ENCODE measurements at places on chromosomes 11 and 22.

DNA sequence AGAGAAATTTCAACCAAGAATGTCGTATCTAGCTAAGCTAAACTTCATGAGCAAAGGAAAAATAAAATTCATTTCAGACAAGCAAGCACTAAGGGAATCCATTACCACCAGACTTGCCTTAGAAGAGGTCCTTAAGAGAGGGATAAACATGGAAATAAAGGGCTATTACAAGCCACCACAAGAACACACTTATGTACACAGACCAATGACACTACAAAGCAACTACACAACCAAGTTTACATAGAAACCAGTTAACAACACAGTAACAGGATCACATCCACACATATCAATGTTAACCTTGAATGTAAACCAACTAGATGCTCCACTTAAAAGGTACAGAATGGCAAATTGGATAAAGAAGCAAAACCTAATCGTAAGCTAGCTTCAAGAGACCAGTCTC lies 38.0 kb downstream of the TMEM123 start:
- no peak overlapping the region for H3K27ac ChIP-seq
- no peaks in the 10 kb centered on the region for H3K36me3 ChIP-seq
- no peaks in the 10 kb centered on the region for H3K27me3 ChIP-seq
- DNase-seq = no peak
- peaks cover 15% of the 10 kb centered on the region for H3K4me1 ChIP-seq
- no peak overlapping the region for H3K4me3 ChIP-seq

DNA sequence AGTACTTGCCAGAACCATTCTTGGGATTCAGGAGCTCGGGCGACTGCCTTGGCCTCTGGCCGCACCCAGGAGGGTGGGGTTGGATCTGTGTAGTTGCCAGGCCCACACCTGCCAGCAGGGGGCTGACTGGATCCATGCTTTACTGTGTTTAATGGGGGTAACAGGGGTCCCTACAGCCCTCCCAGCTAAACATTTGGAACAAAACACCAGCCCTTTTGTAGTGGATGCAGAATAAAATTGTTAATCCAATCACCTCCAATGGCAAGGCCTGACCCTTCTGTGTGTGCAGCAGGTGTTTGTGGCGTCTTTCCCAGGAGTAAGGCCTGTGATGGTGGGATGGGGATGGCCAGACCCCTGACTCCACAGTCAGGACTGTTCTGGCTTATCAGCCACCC lies 22.5 kb downstream of the SUN2 start:
- no peak for DNase-seq
- peak overlapping the region; percentile 75 for H3K27ac ChIP-seq
- H3K36me3 ChIP-seq = peaks cover 68% of the 10 kb centered on the region
- H3K4me3 ChIP-seq = no peak overlapping the region
- H3K4me1 ChIP-seq = peaks cover 54% of the 10 kb centered on the region

GRCh38 chr11:121538054-121538453 lies 85.3 kb upstream of the SORL1-AS1 start:
- no peaks in the 10 kb centered on the region for H3K4me1 ChIP-seq
- no peaks in the 10 kb centered on the region for H3K27me3 ChIP-seq
- H3K4me3 ChIP-seq = no peak overlapping the region
- no peak overlapping the region for H3K27ac ChIP-seq
- no peaks in the 10 kb centered on the region for H3K36me3 ChIP-seq

GRCh38 chr11:57476047-57476756 lies 15.9 kb downstream of the RTN4RL2 start:
- H3K36me3 ChIP-seq = no peaks in the 10 kb centered on the region
- H3K4me1 ChIP-seq = peaks cover 43% of the 10 kb centered on the region
- H3K27me3 ChIP-seq = no peaks in the 10 kb centered on the region
- DNase-seq = no peak

- no peaks in the 10 kb centered on the region for H3K27me3 ChIP-seq
- H3K4me1 ChIP-seq = no peaks in the 10 kb centered on the region
- H3K36me3 ChIP-seq = no peaks in the 10 kb centered on the region
- DNase-seq = no peak
- no peak overlapping the region for H3K27ac ChIP-seq
These were observed 8.6 kb downstream of the OR6M1 start for GRCh38 chr11:123797541-123797940.

GRCh38 chr11:77207618-77208313 lies 79.7 kb downstream of the MYO7A start:
- H3K4me1 ChIP-seq = no peaks in the 10 kb centered on the region
- H3K36me3 ChIP-seq = no peaks in the 10 kb centered on the region
- H3K27me3 ChIP-seq = no peaks in the 10 kb centered on the region
- DNase-seq = no peak
- no peak overlapping the region for H3K27ac ChIP-seq

DNA sequence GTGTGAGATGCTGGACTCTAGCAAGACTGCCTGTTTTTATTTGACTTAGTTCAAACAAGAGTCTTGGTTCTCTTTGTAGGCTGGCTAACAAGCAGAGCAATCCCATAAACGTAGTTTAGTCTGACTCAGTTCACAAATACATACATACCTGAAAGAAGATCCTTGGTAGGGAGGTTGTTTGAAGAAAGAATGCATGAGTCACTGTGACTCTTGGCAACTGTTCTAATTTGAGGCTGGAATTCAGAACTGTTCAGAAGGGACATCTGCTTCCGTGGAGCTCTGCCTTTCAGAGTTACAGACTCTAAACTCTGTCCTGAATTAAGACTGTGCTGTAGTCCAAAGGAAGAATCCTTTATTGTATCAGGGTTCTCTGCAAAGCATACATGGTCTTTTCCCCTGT lies 32.2 kb downstream of the C2CD3 start:
- no peaks in the 10 kb centered on the region for H3K27me3 ChIP-seq
- H3K4me3 ChIP-seq = no peak overlapping the region
- peak overlapping the region; percentile 66 for H3K27ac ChIP-seq
- H3K36me3 ChIP-seq = no peaks in the 10 kb centered on the region
- peaks cover 4% of the 10 kb centered on the region for H3K4me1 ChIP-seq

DNA sequence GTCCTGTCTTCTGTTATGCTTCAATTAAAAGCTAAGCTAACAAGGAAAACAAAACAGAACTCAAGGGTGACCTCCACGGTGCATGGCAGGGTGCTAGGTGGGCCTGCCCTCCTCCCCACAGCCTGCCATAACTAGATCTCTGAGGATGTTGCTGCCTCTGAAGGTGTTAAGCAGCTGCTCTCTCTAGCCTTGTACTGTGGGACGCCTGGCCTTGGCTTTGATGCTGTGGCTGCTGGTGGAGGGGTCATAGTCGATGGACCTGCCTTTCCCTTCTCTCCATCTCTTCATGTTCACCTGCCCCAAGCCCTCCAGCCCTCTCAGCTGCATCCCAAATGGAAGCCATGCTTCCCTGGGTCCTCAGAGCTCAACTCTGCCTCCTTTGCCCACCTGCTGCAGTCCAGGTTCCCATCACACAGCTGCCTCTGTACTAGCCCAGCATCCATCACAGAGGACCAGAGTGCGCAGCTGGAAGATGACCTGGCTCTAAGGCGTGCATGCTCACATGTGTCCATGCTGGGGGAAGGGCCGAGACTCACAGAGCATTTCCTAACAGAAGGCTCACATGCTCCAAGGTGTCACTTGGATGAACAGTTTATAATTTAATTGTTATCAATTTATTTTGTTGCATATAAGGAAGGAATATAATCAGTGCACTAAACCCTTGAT lies 180.3 kb upstream of the E2F8 start:
- no peak overlapping the region for H3K4me3 ChIP-seq
- no peak overlapping the region for H3K27ac ChIP-seq
- no peaks in the 10 kb centered on the region for H3K27me3 ChIP-seq
- no peak for DNase-seq
- no peaks in the 10 kb centered on the region for H3K36me3 ChIP-seq
- no peaks in the 10 kb centered on the region for H3K4me1 ChIP-seq

DNA sequence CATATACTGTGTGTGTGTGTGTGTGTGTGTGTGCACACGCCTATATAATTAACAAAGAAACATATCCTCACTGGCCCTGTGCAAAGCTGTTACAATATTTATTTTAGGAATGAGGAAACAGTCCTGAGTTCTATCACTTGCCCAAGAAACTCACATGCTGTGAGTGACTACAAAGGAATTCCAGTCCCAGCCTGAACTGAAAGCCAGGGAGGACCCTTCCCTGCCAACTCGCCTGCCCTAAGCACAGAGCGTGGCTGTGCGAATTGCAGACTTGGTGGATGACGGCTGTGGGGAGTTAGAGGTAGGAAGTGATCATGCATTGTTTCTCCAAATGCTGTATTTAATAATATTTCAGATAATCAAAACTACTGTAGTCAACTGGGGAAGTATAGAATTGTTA lies 26.4 kb upstream of the CD5 start:
- no peaks in the 10 kb centered on the region for H3K36me3 ChIP-seq
- H3K4me1 ChIP-seq = peaks cover 9% of the 10 kb centered on the region
- no peaks in the 10 kb centered on the region for H3K27me3 ChIP-seq
- no peak overlapping the region for H3K4me3 ChIP-seq
- no peak for DNase-seq

- H3K4me3 ChIP-seq = no peak overlapping the region
- peak overlapping the region; percentile 30 for H3K27ac ChIP-seq
- no peaks in the 10 kb centered on the region for H3K36me3 ChIP-seq
- H3K4me1 ChIP-seq = peaks cover 14% of the 10 kb centered on the region
These were observed 128.2 kb downstream of the SGSM3 start for GRCh38 chr22:40498420-40499208.

GRCh38 chr11:95495706-95496105 lies 264.7 kb upstream of the SESN3 start:
- no peak for DNase-seq
- peaks cover 28% of the 10 kb centered on the region for H3K4me1 ChIP-seq
- H3K4me3 ChIP-seq = no peak overlapping the region
- no peaks in the 10 kb centered on the region for H3K27me3 ChIP-seq
- H3K27ac ChIP-seq = no peak overlapping the region

GRCh38 chr22:48811885-48812284 lies 1015.8 kb downstream of the BRD1 start:
- DNase-seq = no peak
- H3K27ac ChIP-seq = no peak overlapping the region
- H3K4me3 ChIP-seq = no peak overlapping the region
- no peaks in the 10 kb centered on the region for H3K4me1 ChIP-seq

DNA sequence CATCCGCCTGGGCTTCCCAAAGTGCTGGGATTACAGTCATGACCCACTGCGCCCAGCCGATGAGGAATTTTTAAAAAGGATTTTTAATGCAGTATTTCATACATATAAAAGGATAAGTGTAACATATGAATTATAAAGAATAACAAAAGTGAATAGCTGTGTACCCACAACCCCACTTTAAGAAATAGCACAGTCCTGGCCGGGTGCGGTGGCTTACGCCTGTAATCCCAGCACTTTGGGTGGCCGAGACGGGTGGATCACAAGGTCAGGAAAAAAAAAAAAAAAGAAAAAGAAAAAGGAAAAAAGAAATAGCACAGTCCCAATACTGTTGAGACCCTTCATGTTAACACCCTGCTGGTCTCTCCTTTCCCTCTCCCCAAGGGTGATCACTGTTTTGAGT lies 54.3 kb upstream of the CABP7 start:
- H3K27ac ChIP-seq = no peak overlapping the region
- H3K36me3 ChIP-seq = peaks cover 20% of the 10 kb centered on the region
- no peak overlapping the region for H3K4me3 ChIP-seq
- peaks cover 41% of the 10 kb centered on the region for H3K4me1 ChIP-seq
- no peaks in the 10 kb centered on the region for H3K27me3 ChIP-seq
- no peak for DNase-seq

DNA sequence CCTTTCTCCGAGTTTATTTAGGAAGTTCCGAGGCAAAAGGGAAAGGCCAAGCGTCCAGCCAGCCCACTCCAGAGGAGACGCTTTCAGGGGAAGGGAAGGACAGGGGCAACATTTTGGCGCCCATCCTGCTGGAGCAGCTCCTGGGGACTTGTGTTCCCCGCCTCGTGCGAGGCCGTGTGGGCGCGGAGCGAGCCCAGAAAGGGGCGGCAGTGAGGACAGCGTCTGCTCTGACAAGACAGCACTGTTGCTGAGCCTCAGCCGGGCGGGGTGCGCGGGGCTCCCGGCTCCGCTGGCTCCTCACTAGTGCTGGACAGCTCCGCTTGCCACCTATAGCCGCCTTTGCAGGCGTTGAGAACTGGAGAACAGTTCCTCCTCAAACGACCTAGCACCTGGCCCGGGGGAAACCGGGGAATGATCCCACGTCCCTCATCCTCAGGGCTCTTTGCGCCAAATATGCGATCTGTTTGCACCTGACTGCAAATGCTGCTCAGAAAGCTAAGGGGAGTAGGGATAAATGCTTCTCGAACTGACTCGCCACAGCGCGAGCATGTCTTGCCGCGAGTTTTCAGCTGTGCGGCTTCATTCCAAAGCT lies 722 bp upstream of the GUCY1A2 start:
- H3K27ac ChIP-seq = no peak overlapping the region
- H3K36me3 ChIP-seq = no peaks in the 10 kb centered on the region
- DNase-seq = no peak
- H3K4me1 ChIP-seq = peaks cover 35% of the 10 kb centered on the region

DNA sequence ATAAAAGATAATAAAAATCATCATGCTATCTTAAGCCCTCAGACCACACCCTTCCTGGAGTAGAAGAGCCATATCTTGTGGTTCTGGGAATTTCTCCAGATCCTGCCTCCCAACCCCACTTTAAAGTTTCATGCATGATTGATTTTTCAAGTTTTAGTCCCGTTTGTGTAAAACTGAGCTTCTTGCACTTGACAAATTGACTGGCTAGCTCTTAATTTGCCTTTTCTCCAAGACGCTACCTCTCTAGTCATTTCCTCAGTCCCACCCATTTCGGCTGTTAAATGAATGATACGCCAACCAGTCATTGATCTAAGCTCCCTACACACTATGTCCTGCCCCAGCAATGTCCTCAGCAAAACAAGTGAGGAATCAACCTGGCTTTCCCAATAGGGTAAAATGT lies 71.8 kb upstream of the TEAD1 start:
- DNase-seq = no peak
- H3K4me3 ChIP-seq = no peak overlapping the region
- H3K36me3 ChIP-seq = no peaks in the 10 kb centered on the region
- no peak overlapping the region for H3K27ac ChIP-seq

GRCh38 chr22:35567351-35568141 lies 26.9 kb downstream of the RASD2 start:
- peaks cover 24% of the 10 kb centered on the region for H3K4me1 ChIP-seq
- H3K36me3 ChIP-seq = no peaks in the 10 kb centered on the region
- peaks cover 4% of the 10 kb centered on the region for H3K27me3 ChIP-seq
- DNase-seq = no peak

DNA sequence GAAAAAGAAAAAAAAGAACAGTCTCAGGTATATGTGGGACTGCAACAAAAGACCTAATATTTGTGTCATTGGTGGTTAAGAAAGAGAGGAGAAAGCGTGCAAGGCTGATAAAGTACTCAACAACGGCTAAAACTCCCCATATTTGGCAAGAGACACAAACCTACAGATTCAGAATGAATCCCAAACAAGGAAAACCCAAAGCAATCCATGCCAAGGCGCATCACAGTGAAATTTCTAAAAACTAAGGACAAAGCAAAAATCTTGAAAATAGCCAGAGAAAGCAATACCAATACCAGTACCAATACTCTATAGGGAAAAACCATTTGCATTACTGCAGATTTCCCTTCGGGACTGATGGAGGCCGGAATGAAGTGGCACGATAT lies 32.4 kb upstream of the SEPTIN5 start:
- H3K36me3 ChIP-seq = no peaks in the 10 kb centered on the region
